Type B pancreatic cell (in vitro differentiated cells): ENCODE measurements at places on chromosomes 7 and 10.

- no peak for DNase-seq
These were observed 109.8 kb downstream of the RAB11FIP2 start for GRCh38 chr10:117936976-117937375.

DNA sequence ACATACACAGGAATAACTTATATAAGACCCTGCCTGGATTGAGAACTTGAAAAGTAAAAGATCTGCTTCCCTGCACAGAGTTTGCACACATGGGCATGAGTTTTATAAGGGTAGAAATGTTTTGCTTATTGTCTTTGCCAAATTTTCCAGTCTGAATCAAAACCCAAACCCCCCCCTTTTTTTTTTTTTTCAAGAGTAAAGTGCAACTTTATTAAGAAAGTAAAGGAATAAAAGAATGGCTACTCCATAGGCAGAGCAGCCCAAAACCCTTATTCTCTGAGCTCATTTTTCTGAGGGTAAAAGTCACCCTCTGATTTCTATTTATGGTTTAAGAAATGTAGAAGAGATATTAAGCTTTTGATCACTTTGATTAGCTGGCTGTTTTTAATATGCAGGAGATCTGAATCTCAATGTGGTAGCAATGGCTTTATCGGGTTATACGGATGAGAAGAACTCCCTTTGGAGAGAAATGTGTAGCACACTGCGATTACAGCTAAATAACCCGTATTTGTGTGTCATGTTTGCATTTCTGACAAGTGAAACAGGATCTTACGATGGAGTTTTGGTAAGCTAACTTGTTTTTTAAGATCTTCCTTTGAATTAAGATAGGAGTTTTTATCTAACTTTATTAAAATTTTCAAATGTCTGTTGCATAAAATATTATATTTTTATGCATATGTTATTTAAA lies 18.7 kb downstream of the MIOS start:
- no peak for DNase-seq

- DNase-seq: no peak
These were observed 18.1 kb upstream of the TPST1 start for GRCh38 chr7:66186991-66187390.

DNA sequence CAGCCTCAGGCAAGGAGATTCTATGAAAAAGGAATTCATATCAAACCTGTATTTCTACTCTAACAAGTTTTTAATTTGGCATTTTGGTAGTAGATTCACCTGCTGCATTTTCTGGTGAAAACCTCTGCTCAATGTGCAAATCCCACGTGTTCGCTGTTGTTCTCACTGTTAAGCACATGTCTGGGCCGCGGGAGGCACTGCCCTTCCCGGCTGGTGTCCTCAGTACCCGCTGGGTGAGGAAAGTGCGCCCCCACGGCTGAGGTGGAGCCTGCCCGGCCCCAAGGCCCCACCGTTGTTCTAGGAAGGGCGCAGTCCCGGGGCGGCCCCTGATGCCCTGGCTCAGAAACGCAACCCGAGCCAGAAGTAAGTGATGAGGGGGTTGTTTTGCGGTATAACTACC lies 193.4 kb upstream of the VWC2 start:
- DNase-seq: no peak

GRCh38 chr7:151249034-151249731 lies 689 bp upstream of the SMARCD3 start:
- no peak for DNase-seq

DNA sequence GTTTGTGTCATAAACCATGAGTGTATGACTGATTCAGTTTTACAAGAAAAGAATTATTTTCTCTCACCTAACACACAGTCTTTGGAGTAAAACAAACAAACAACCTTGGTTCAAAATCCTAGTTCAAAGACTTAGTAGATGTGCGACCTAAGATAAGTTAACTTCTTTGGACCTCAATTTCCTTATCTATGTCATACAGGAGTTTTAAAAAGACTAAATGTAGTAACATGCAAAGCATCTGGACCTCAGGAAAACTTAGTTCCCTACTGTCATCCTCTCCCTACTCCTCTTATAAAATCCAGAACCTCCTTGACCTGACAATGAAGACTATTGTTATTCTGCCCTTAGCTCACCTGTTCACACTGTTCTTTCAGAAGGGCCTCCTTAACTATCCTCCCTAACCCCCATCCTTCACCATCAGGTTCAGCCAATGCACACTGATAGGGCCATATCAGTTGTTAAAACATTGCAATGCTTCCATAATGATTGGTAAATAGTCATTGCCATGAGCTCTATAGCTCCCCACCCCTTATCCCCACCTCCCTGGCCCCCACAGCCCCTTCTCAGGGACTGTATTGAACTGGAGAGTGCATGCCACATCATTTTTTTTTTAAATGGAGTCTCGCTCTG lies 28.8 kb upstream of the CCNJ start:
- no peak for DNase-seq

GRCh38 chr10:26474026-26474425 lies 35.9 kb downstream of the APBB1IP start:
- DNase-seq: no peak
